ENCODE measurements at places on chromosomes 7 and 10. TPM values are rescaled to one million over a fixed set of nuclear protein-coding genes. Genes with fewer than 3 reads are reported as not detected.

The FAM25A gene
- total RNA-seq = not detected

The CLEC2L gene
- total RNA-seq = not detected

The ANKRD61 gene
- total RNA-seq = not detected

The CHCHD1 gene
- total RNA-seq = 22.5 TPM

The GFRA1 gene
- 9.3 TPM for total RNA-seq

The SFTPD gene
- total RNA-seq = not detected

The MALRD1 gene
- 1.7 TPM for total RNA-seq

The LIPM gene
- total RNA-seq = not detected

The ZFAND2A gene
- total RNA-seq = 11.7 TPM

The TAS2R16 gene
- not detected for total RNA-seq

Data from fibroblast of villous mesenchyme (primary cell).